Activated T-helper 1 cell treated with anti-CD3 and anti-CD28 coated beads, Interleukin-2, amount 50 U/mL, for 16 hours (primary cell): ENCODE measurements at places on chromosomes 1 and 21.

GRCh38 chr1:56185493-56185892 lies 393.9 kb downstream of the PLPP3 start:
- DNase-seq = no peak

GRCh38 chr1:215487466-215487865 lies 79.6 kb upstream of the KCTD3 start:
- no peak for DNase-seq

GRCh38 chr1:53400761-53401674 lies 58.2 kb upstream of the DMRTB1 start:
- no peak for DNase-seq

GRCh38 chr1:236336084-236336483 lies 54.3 kb upstream of the ERO1B start:
- no peak for DNase-seq

DNA sequence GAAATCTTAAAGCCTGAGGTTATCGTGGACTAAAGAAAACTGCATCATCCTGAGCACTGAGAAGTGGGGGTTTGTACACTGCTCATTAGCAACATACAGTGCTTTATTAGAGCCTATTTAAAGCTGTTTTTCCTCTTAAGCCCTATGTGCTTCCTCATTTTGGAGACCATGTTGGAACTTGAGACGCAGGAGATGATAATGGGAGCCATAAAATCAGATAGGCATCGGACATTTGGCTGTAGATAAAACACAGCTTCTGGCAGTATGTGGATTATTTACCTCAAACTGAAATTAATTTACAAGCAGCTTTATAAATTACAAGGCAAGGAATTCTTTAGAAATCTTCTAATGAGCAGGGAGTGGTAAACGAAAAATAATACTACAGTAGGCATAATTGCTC lies 147.7 kb upstream of the IVNS1ABP start:
- DNase-seq = no peak

DNA sequence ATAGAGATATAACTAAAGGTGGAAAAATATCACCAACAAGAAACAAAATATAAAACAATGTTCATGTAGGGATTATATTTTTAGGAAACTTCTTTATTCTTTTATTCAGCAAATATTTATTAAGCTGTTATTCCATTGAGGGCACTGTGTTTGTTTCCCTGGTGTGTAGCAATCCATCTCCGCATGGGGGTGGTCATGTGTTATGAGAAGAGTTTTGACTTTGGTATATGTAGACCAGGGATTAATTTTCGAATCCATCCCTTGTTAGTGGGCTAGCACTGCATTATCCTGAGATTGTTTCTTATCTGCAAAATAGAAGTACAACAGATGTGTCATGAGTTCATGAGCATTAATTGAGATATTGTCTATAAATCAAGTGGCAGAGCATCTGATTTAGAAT lies 190.2 kb upstream of the LRRC7 start:
- DNase-seq = no peak

DNA sequence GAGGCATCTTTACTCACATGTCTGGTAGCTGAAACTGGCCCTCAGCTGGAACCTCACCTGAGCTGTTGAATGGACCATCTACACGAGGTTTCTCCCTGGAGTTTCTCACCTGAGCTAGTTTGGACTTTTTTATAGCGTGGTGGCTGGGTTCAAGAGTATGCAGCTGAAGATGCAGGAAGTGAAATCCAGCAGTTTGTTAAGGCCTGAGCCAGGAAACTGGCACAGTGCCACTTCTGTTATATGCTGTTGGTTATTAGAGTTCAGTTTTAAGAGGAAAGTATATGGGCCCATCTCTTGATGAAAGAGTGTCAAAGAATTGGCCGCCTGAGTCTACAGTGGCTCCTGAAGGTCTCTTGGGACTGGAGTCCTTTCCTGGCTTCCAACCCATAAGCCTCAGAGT lies 35.6 kb downstream of the STUM start:
- no peak for DNase-seq

DNA sequence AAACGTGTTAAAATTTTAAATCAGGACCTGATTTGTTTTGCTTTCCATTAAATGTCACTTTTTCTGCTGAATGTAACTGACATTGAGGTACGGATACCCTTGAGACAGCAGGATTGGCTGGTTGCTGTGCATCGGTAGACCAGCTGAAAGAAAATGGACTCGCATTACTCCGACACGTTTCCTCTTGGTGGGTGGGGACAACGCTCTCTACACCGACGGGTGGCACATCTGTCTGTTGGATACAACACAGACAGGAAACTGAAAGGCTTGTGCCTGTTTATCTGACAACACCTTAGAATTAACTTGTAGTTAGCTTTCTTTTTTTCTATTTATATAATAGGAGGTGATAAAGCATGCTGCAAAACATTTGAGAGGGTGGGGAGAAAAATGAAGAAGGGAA lies 19.4 kb downstream of the PRPF38A start:
- DNase-seq = peak; percentile 51

- no peak for DNase-seq
Measured at GRCh38 chr1:53561503-53562105, 102.4 kb downstream of the DMRTB1 start.

DNA sequence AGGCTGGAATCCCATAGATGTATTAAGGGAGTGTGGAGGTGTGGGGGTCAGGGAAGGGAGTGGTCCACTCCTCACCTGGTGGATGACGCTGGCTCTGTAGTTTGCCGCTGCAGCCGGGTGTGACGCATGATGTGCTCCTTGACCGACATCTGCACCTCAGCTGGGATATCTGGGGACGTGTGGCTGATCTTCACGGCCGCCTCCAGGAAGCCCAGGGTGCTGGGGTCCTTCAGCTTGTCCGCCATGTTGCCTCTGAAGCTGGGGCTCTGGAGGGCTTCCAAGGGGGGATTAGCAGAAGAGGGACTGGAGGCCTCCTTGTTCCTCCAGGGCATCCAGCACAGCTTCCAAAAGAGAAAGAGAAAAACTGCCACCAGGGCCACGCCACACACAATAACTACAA lies 14.1 kb downstream of the SYT6 start:
- no peak for DNase-seq

GRCh38 chr1:81412954-81413353 lies 387.8 kb upstream of the ADGRL2 start:
- no peak for DNase-seq

DNA sequence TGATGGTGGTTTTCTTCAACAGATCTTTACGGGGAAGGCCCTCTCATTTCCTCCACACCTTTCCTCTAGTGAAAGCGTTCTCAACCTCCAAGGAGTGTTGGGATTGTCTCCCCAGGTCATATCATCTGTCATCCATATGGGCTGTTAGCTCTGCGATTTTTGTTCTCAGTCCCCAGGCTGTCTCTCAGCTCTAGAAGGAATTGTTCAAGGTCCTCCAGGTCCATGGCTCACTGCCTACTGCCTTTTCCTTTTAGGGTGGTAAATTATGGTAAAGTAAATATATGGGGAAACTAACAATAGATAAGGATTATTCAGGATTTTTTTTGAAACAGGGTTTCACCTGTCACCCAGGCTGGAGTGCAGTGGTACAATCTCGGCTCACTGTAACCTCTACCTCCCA lies 37.6 kb downstream of the ELF3 start:
- DNase-seq = no peak

DNA sequence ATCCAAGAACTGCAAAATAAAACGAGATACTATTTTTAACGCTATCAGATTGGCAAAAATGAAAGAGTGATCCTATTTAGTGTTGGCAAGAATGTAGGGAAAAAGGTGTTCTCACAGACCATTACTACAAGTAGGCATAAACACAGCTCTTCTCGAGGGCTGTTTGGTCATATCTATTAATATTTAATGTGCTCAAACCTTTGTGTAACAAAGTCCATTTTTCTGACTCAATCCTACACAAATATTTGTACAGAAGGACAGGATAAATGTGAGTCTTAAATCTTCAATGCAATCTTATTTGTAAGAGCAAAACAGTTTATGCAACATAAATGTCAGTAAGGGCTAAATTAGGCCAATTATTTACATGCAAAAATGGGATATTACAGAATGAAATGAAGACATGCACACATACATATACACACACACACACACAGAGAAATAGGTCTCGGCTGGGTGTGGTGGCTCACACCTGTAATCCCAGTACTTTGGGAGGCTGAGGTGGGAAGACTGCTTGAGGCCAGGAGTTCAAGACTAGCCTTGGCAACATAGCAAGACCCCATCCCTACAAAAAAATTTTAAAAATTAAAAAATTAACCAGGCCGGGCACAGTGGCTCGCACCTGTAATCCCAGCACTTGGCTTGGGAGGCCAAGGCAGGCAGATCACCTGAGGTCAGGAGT lies 17.7 kb downstream of the DHCR24 start:
- no peak for DNase-seq

- DNase-seq = no peak
Measured at GRCh38 chr1:160068225-160068624, 1.7 kb downstream of the KCNJ10 start.

GRCh38 chr1:39876144-39876543 lies 7.2 kb downstream of the TRIT1 start:
- no peak for DNase-seq

- no peak for DNase-seq
Measured at GRCh38 chr1:117631359-117632160, 25.7 kb downstream of the TENT5C start.

DNA sequence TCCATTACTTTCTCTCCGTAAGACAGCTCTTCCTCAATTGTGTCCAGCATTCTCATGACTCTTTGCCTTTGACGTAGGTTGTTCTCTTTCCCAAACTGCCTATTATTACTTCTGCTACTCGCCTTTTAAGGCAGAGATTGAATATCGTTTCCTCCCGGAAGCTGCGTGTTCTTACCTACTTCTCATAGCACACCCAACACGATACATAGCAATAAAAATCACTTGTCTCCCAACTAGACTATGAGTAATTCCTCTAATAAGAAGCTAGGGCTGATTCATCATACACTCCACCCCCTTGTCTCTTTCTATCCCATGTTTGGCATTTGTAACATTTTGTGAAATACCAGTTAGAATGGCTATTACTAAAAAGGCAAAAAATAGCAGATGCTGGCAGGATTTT lies 55.8 kb upstream of the SGIP1 start:
- no peak for DNase-seq

DNA sequence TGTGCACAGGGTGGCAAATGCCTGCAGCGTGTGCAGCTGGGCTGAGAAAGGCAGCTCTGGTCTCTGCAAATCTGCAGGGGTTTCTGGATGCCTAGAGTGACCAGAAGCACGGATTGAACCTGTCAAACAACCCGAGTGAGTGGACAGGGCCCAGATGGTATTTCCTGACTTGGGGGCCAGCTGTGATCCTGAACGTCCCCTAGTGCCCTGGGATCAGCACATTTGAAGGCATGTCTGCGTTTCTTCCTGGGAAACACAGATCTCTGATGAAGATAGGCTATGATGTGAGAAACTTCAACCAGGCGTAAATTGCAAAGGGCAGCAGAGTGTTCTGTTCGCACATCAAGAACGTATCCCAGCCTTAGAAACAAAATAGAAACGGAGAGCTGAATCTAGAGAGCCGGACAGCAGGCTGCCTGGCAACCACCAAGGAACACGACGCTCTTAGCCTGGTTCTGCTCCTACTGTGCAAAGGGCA lies 163.1 kb downstream of the KCNJ6 start:
- no peak for DNase-seq

DNA sequence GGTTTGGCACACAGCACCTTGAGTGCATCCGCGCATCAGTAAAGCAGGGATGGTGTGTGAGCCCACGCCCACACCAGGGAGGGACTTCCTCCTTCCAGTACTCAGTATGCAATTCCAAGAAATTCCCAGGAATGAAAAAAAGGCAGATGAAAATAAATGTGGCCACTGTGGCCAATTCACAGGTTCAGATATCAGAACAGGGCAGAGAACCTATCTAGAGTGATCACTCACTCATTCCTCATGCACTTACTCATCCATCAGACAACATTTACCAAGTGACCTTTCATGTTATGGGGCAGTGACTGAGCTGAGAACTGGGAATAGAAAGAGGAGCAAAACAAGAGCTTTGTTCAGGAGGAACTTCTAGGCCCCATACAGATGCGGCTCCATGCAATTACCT lies 113.7 kb downstream of the ZSCAN20 start:
- no peak for DNase-seq

- DNase-seq = no peak
Measured at GRCh38 chr1:227559499-227559898, 3.9 kb upstream of the ZNF678 start.

GRCh38 chr1:220135755-220136154 lies 41.8 kb downstream of the IARS2 start:
- no peak for DNase-seq

GRCh38 chr1:40897513-40897912 lies 35.4 kb upstream of the CITED4 start:
- DNase-seq = no peak

DNA sequence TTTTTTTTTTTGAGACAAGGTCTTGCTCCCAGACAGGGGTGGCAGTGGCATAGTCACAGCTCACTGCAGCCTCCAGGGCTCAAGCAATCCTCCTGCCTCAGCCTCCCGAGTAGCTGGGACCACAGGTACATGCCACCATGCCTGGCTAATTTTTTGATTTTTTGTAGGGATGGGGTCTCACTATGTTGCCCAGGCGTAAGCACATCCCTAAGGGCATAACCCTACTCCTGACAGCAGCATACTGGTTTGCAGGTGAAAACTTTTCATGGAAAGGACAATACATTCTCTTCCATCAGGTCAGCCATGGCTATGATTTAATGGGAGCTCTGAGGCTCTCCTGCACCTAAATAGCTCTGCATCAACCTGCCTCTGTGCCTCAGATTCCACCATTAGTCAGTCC lies 29.4 kb downstream of the UBIAD1 start:
- no peak for DNase-seq

DNA sequence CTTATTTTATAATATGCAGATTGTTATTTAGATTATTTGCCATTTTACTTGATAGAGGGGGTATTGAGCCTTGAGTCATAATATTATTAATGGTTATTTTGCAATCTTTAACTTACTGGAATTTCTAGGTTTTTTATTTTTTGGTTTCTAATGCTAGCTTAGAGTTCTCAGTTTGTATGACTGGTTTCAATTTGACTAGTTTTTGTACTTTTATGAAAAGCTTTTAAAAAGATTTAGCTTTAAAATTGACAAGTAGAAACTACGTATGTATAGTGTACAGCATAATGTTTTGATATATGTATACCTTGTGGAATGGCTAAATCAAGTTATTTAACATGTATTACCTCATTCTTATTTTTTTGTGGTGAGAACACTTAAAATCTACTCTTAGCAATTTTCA lies 41.5 kb downstream of the CEP350 start:
- no peak for DNase-seq

- no peak for DNase-seq
Measured at GRCh38 chr1:231929311-231929710, 302.7 kb downstream of the DISC1 start.
